ENCODE measurements at places on chromosomes 2 and 18.

DNA sequence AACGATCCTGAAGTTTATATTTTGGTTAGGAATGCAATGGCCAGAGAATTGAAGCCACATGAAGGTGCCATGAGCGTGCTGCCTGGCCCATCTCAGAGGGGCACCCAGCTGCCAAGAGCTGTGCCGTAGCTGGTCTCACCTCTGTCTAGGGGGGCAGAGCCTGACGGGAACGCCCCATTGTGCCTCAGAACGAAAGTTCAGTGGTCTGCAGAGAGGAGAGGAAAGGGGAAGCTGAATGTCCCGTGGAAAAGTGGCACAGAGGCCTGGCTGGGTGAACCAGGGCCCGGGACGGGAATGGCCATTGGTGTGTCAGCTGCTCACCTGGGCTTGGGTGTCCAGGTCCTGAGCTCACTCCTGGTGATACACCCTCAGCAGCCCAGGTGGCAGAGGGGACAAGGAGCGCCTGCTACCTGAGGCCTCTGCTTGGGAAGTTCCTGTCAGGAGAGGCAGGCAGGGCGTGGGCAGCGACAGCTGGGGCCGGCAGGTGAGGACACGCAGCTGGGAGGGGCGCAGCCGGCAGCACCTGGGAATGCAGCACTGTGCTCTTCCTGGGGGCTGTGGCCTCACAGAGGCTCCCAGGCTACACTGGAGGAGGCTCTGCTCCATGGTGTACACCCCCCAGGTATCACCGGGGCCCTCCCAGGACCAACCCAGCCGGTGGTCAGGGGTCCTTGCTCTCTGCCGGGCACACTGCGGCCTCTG, 67.3 kb downstream of the PARD6G start:
- no peak for DNase-seq

DNA sequence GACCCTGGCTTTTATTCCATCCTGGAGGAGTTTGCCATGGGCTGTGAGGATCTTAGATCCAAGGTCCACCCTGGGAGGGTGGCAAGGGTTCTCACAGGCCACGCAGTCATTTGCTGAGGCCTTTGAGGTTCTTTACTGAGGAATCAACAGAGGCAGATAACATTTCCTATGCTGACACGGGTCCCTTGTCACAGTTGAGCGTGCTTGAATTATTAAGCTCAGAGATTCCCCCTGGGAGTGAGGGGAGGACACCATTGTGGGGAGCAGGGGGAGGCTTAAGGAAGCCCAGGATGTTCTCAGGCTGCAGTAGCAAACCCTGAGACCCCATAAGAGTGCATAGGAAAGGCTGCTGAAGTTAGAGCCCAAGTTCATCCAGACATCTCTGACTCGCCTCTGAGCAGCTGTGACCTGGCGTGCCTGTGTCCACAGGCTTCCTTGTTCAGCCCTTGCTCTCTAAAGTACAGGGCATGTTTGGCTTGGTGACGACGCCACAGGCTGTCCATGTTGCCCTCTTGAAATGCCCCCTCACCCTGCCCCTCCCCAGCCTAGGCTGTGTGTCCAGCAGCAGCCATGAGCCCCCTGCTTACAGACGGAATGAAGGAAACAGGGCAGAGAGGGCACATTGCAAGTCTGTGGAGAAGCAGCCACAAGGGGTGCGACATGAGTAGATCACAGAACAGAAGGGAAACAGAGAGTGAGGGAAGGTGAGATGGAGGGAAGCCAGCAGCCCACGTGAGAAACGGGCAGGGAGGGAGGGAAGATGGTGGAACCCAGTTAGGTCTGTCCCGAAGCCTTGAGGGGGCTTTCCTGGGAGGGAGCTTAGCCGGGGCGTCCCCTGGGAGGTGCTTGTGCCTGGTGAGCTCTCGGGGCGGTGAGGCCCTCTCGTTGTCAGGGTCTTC, 34.0 kb downstream of the NAPG start:
- no peak for DNase-seq

DNA sequence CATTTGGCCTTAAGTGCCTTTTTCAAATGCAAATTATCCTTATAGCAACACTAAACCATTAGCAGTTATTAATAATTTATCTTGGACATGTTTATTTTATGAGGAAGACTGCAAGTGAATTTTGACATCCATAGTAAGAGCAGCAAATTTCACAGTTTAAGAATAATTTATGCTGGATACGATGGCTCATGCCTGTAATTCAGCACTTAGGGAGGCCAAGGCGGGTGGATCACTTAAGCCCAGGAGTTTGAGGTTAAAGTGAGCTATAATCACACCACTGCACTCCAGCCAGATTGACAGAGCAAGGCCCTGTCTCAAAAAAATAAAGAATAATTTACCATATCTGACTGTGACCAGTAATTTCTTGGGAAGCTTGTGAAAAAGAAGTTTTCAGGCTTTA, 286.2 kb downstream of the TMX3 start:
- no peak for DNase-seq

DNA sequence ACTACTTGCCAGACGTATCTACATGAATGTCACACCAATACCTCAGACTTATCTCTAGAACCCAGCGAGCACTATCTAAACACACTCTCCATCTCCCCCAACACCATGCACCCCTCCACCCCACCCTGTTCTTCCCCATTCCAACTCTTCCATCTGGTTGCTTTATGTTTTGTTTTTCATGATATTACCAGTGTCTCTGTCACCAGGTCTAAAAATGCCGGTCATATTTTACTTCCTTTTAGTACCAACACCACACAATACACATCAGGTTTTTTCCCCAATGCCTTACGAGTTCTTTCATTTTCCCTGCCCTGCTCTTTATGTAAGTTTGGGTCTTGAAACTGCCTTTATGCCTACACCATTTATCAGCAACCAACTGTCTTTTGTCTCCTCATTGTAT, 10.2 kb upstream of the ITGA4 start:
- DNase-seq, result no peak

GRCh38 chr2:120330946-120331822, 14.8 kb upstream of the INHBB start:
- no peak for DNase-seq

DNA sequence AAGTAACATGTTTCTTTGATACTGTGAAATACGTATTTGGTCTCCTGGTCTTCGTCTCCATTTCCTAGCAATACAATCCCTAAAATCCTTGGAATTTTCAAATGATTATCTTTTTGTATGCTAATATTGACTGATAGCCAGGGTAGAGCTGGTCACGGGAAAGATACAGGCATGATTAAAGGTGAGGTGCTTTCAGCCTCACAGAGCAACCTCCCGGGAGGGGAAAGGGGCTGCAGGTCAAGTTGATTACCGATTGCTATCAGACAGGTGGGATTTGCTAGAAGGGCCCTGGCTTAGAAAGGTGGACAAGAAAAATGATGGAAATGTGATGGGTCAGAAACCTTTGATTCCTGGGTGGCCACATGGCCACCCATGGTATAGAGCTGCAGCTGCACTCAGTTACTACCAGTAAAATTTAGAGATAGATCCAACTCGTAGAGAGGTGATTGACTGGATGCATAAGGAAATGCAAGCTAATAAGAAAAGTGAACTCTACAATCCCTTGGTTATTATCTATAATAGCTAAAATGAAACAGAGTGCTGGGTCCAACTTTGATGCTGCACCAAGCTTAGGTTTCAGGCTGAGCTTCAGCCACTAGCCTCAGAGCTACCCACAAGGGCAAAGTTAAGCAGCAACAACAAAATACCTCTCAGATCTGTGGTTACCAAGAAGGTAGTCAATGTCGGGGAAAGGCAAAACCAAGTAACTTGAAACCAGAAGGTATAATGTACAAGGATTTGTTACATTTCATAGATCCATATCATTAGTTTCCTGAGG, 15.3 kb downstream of the YPEL5 start:
- DNase-seq, result no peak

DNA sequence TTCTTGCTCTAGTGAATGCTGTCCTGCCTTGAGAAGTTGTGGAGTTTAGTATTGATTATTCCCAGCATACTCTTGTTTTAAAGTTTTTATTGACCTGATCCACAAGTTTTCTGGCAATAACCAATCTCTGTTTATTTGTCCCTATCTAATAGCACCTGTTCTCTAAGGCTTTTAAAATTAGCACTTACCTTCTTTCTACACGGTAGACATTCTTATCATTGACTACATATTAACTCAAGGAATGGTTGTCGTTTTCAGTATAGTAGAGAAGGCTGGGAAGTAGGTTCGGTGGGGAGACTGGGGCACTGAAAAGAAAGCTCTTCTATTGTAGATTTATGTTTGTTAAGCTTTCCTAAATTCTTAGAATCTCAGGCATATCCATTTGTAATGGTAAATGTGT, 726.0 kb downstream of the DPP10 start:
- no peak for DNase-seq

DNA sequence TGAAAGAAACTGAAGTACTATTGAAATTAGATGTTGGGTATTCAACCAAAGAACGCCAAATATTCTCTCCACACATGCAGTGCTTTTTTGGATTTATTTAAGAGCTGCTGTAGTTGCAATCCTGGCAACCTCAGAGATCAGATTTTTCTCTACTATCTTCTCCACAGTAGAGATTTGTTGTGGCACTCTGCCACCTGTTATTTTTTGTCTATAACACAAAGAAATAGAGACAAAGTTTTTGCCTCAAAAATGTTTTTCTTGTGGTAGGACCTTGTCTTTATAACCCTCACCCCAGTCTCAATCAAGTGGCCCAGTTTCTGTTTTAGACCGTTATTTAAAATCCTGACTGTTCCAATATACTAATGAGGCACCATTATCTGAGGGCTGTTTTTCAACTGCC, 79.4 kb downstream of the SCG2 start:
- no peak for DNase-seq

DNA sequence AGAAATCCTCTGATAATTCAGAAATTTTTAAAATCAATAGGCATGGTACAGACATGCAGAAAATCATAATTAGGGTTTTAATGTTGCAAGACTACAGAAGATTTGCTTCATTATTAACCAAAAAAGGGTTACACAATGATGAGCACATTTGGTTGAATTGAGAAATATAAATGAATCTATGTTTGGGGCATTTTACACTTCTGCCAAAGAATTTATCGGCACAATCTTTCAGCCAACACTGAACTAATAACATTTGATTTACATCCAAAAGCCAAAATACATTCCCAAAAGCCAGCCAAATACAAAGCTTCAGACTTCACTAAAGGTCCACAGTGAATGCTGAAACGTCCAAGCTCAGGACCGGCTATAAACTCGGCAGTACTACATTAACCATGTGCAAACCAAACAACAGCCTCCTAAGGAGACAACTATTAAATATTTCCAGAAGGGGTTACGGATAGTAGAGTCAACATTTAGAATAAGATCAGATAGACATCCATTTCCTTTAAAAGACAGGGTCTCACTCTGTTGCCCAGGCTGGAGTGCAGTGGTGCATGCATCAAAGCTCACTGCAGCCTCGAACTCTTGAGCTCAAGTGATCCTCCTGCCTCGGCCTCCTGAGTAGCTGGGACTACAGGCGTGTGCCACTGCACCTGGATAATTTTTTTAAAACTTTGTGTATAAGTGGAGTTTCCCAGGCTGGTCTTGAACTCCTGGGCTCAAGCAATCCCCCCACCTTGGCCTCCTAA, 29.4 kb downstream of the SPRED2 start:
- DNase-seq, result no peak

- no peak for DNase-seq
These were observed 36.0 kb downstream of the LONRF2 start for GRCh38 chr2:100286318-100286717.

DNA sequence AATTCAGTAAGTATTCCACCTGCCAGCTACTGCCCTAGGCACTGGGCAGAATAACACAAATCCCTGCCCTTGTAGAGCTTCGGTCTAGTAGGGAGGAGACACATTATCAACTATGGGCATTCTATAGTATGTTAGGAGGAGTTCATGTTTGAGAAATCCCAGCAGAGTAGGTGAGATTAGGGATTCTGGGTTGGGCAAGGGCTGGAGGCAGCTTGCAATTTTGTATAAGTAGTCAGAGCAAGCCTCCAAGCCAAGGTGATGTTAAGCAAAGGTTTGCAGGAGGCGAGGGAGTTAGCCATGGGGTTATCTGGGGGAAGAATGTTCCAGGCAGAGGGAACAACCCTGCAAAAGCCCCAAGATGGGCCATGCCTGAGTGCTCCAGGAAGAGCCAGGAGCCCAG, 187.9 kb upstream of the HS6ST1 start:
- DNase-seq, result no peak

DNA sequence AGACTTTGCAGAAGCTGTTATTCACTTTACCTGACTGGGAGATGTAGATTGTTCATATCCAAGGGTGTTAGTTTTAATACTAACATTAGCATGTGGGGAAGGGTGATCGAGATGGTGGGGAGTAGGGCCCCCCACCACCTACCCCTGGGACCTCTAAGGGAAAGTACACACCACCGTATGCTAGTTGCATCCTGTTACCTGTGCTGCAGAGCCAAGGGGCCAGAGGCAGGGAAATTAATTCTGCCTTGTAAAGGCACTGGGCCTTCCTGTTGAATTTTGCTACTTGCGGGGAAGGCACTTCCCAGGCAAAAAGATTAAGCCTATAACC, 9.0 kb downstream of the STEAP3 start:
- no peak for DNase-seq

- no peak for DNase-seq
These were observed 62.9 kb upstream of the EHBP1 start for GRCh38 chr2:62642429-62643099.

DNA sequence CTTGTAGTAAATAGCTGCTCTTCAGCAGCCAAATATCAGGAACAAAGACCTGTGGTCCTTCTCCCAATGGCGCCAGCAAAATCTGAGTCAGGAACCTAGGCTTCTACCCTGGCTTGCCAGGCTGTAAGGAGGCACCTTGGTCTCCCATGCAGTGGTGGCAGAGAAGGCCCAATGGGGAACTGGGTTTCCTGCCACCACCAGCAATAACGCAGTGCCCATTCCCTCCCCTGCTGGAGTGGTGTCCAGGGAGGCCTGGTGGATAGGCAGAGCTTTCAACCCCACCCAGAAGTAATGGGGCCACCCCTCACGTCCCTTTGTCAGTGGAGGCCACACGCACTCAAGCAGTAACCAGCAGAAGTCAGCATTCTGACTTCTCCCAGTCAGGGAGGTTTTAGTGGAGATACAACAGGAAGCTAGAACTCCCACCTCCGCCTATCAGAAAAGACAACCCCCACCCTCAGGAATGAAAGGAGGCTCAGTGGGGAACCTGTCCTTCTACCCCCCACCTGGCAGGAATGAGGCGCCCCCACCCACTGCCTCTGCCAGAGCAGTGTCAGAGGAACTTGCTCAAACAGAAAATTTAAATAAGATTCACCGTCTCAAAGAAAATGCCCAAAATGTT, 132.4 kb downstream of the COPS8 start:
- no peak for DNase-seq

DNA sequence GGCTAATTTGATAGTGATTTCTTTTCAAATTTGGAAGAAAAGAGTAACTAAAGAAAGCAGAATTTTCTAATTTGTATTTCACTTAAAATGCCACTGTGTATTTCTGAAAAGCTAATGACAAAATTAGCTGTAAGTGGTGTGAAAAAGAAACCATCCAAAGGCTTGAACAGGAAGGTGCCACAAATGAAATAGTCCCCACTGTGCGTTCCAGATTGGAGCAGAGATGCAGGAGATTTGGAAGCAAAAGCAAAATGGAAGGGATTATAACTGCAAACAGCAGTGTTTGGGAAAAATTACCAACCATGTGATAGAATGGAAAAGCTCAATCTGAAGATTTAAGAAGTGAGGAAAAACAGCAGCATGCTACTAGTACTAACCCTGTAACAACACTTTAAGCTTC, 498.7 kb downstream of the SUCLG1 start:
- no peak for DNase-seq

Measured in NCI-H1436 (cell line).